ENCODE measurements at places on chromosomes 16 and 17.

DNA sequence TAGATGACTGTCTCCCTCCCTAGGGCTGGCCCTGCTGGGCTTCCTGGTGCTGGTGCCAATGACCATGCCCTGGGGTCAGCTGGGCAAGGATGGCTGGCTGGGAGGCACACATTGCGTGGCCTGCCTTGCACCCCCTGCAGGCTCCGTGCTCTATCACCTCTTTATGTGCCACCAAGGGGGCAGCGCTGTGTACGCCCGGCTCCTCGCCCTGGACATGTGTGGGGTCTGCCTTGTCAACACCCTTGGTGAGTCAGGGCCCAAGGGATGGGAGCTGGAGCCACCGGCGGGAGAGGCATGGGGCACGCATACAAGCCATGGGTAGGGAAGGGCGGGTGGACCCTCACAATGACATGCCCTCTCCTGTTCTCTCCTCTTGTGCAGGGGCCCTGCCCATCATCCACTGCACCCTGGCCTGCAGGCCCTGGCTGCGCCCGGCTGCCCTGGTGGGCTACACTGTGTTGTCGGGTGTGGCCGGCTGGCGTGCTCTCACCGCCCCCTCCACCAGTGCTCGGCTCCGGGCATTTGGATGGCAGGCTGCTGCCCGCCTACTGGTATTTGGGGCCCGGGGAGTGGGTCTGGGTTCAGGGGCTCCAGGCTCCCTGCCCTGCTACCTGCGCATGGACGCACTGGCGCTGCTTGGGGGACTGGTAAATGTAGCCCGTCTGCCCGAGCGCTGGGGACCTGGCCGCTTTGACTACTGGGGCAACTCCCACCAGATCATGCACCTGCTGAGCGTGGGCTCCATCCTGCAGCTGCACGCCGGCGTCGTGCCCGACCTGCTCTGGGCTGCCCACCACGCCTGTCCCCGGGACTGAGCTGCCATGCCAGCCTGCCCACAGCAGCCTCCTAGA lies 2.2 kb downstream of the PAQR4 start:
- no peak for DNase-seq

DNA sequence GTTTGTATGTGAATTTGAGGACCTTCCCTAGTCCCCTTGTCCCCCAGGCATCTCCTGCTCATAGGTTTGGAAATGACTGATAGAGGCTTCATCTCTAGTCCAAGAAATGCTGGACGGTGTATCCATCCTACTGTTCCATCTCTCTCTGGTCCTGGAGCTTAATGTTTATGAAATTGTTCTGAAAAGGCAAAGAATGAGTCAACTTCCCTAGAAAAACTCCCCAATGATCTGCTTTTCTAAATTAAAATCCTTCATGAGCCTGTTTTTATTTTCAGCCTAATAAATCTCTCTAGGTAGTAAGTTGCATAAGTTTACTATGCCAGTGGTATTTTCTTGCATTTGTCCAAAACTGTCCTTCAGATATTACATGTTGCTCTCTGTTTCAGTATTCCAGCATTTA lies 2.1 kb upstream of the IGSF6 start:
- DNase-seq, result no peak

- no peak for DNase-seq
Measured at GRCh38 chr16:69077251-69077650, 28.2 kb upstream of the HAS3 start.

- DNase-seq, result no peak
Measured at GRCh38 chr17:77531641-77532040, 390.9 kb downstream of the SEC14L1 start.

DNA sequence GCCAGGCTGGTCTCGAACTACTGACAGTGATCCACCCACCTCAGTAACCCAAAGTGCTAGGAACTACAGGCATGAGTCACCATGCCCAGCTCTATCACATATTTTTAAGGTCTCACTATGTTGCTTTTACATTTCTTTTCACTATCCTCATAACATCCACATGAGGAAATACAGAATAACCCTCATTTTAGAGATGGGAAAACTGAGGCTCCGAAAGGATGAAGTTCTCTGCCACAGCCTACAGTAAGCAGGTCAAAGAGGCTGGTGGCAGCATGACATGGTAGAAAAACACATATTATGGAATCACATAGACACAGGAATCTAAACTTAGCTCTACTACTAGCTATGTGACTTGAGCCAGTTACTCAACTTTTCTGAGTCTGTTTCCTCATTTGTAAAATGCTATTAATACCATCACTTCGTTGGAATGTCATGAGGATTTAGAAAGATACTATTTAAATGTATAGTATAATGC lies 32.2 kb downstream of the APPBP2 start:
- DNase-seq, result peak; percentile 42

DNA sequence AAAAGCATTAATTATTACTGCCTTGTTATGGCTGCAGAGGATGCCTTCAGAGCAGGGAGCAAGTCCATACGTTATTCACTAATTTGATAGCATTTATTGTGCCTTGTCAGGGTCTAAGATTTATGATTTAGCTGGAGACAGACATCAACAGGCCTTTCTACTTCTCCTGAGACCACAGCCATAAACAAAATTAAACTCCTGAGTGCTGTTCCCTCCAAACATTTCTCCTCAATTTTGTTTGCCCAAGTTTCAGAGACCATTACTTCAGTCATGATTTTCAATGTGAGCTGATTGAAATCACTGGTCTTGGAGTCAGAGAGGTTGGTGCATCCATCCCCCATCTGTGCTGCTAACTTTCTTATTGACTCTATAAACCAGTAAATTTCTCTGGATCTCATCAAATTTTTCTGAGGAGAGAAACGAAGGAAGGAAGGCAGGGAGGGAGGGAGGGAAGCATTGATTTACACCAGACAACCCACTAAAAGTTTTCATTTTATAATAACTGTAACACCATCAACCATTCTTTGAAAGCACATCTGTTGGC lies 423.6 kb upstream of the CDH11 start:
- no peak for DNase-seq

DNA sequence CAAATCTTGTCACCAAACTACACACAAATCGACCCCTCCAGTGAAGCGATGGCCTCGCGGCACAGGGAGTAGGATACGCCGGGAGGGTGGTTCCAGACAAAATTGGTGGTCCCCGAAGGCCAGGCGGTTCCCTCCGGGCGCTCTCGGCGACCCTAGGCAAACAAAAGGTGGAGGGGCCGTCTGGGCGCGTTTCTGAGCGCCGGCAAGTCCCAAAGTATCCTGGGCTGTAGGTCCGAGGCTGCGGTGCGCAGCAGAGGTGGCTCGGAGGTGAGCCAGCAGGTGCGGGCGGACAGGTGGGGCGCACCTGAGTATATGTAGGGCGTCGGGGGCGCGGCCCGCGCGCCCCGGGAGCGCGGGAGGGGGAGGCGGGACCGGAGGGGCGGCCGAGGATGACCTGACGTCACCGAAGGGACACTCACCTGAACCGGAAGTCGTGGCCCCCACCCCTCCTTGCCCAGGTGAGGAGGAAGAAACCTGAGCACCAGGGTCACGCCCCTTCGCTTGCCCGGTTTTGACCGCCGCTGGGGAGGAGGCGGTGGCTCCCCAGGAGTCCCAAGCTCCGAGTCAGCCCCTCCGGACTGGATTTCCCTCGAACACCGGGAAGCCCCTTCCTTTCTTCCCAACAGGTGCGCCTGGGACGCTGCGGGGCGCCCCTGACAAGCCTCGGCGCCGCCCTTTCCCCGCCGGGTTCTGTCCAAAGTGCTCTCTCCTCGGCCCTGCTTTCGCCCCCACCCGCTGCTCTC lies at the start of gene CLDN7:
TSS of gene CLDN7 (minus strand) at position 287 of the 743 bp plus-strand sequence. CDS start 435 bp downstream, outside the sequence.
- DNase-seq, result no peak

GRCh38 chr16:74738113-74738541 lies 36.5 kb downstream of the FA2H start:
- no peak for DNase-seq

DNA sequence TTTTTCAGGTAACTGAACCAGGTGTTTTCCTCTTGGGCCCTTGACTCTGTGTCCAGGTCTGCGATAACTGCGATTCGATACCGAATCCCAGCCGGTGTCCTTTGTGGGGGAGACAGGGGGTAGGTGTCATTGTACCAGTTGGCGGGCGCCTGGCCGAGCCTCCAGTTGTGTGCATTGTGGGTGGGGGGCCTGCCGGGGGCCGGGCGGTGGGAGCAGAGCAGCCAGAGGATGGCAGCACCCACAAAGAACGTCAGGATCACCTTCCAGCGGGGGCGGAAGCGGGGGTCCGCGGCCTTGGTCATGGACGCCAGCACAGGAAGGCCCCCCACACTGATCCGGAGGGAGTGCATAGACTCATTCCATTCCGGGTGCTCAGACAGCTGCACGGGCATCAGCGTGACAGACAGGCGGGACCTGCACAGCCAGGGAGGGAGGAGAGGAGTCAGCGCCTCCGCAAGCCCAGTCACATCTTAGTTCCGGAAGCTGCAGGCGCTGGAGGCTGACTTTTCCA lies 12.3 kb downstream of the CANT1 start:
- no peak for DNase-seq

DNA sequence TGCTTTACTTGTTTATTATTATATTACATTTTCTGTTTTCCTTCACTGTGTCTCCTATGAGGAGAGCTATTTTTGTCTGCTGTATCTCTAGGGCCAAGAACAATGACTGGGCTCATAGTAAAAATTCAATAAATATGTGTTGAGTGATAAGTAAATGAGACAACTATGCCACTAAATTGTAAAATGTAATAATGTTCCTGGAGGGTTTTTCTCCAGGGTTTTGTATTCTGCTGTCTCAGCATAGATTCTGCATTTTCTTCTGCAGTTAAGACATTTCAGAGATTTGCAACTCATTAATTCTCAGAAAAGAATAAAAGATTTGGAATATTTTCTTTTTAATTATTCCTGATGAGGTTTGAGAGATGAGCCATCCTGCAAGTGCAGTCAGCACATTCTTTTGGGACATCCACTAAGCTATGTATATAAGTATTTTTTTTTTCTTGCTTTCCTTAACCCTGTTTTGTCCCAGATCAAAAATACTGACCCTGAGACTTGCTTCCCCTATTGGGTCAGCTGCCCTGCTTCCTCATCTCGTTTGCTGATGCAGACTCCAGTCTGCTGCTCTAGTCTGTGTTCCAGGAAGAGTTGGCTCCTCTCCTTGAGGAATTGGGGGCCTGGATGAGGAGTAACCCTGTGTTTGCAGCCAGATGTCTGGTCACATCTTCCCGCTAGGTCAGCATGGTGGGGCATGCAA lies 122.9 kb downstream of the ABCA8 start:
- no peak for DNase-seq

DNA sequence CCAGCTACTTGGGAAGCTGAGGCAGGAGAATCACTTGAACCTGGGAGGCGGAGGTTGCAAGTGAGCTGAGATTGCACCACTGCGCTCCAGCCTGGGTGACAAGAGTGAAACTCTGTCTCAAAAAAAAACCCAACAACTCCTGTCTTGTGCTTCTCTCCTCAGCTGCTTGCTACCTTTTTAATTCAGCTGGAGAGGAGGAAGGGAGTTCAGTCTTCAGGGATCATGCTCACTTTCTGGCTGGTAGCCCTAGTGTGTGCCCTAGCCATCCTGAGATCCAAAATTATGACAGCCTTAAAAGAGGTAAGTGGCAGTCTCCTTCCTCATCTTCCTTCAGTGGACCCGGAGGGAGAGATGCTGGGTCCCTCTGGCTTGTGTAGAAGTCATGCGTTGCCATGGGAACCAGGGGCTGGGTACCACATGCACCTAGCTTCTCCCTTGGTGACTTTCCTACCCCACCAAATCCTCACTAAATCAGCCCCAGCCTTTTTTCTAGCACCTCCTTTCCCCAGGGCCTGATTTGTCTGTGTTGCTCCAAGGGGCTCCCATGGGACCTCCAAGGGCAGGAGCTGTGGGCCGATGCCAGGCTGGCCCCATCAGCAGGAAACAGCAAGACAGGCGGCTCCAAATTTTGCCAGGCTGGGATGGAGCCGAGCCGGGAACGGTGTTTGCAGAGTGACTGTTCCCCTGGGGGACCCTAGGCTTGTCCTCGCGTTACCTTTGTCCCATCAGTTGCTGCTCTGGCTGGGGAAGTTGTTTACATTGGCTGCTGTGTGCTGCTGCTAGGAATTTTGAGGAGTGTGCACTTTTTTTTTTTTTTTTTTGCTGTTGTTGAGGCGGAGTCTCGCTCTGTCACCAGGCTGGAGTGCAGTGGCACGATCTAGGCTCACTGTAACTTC lies 65.2 kb downstream of the ABCC1 start:
- DNase-seq, result peak; percentile 88

DNA sequence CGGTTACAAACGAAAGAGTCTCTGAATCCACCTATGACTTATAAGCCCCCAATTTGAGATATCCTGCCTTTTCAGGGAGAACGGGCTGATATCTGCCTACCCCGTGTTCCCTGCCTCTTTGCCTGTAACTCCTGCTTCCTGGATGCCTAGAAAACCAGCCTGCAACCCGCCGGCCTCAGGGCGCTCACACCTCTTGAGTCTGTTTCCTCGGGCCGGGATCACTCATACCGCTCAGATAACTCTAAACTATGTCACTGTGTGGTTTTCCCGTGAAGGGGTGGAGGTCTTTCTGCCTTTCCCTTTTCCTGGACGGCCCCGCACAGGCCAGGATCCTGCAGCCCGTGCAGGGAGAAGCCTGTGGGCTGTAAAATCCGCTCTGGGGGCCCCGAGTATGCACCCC lies 10.4 kb downstream of the RPUSD1 start:
- DNase-seq, result no peak

- no peak for DNase-seq
Measured at GRCh38 chr16:8489580-8489979, 100.7 kb downstream of the TMEM114 start.

- no peak for DNase-seq
Measured at GRCh38 chr16:53559270-53559951, 56.4 kb upstream of the AKTIP start.

DNA sequence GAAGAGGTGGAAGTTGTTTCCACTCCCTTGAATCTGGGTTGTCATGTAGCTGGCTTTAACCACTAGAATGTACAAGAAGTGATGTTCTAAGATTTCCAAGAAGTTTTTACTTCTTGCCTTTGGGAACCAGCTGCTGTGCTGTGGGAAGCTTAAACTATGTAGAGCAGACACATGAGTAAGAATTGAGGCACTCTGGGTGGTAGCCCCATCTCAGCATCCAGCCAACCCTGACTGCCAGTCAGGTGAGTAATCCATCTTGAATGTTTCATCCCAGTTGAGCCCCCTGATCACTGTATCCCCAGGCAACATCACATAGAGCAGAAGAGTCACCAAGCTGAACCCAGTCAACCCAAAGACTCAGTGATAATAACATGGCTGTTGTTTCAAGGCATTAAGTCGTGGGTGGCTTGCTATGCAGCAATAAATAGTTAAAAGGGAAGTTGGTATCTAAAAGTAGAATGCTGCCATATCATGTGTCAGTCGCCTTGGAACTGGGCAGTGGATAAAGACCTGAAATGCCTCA lies 62.8 kb upstream of the GPR139 start:
- DNase-seq, result no peak

Measured in fibroblast of skin of scalp (primary cell).